ENCODE measurements at places on chromosomes 5 and 9.

GRCh38 chr5:172686111-172686510 lies 45.0 kb downstream of the NEURL1B start:
- no peak for DNase-seq

GRCh38 chr9:132214027-132214622 lies 52.3 kb downstream of the NTNG2 start:
- DNase-seq = peak; percentile 91

DNA sequence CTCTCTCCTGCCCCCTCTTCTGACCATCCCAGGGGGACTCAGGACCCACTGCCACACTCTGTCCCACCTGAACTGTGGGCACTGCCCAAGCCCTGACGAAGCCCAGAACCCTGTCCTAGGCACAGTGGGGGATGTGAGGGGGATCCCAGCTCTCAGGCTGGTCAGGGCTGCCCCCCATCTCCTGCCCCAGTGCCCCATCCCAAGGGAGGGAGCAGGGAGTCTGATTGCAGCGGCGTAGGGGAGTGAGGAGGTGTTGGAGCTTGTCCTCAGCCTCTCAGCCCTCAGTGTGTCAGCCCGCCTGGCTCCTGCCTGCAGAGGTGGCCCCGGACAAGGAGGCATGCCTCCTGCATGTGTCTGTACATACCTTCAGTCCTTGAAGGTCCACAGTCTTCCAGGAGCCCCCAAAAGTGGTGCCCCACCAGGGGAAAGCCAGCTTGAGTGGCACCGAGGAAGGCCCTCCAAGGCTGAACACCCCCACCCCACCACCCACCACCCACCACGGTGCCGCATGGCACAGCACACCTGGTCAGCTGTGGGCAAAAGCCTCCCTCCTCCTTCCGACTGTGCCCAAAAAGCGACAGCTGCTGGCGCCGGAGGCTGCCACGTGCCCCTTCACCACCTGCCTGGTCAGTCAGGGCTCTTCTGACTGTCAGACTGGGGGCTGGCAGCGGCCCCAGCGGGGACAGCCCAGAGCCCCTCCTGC lies 930 bp downstream of the SARDH start:
- peak; percentile 25 for DNase-seq

GRCh38 chr5:51225789-51226742 lies 157.2 kb upstream of the ISL1 start:
- peak; percentile 63 for DNase-seq

GRCh38 chr9:130912932-130913598 lies 16.5 kb upstream of the QRFP start:
- peak; percentile 48 for DNase-seq

GRCh38 chr5:98651715-98652114 lies 121.7 kb upstream of the RGMB start:
- no peak for DNase-seq

DNA sequence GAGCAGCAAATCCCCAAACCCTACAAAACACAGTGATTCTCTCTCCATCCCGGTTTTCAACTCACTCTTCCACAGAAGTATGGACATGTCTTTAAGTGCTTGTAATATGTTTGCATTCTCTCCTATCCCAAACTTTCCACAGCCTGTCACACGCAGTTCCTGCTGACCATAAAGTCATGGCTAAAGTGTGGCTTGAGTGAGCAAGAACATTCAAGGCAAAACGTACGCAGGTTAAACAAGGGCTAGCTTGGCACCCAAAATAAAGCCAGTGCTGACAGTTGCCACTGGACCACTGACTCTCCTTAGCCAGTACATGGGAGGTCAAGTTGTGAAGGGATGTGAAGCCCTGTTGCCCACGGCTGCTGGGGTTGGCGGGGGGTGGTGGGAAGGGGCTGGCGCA lies 211.1 kb upstream of the IRX1 start:
- DNase-seq = no peak

DNA sequence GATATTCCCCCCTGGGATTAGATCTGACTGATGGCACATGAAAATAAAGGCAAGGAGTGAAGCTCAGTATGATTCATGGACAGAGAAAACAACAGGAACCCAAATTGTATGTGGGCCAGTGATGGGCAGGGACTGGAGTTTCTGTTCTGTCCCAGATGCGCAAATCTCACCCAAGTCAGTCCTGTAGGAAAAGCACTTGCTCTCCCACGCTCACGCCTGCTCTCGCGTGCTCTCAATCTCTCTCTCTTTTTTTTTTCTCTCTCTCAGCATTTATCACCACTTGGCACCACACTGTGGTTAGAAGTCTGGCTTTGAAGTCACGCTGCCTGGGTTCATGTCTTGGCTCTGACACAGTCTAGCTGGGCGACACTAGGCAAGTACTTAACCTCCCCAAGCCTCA lies 106.5 kb upstream of the LRRTM2 start:
- no peak for DNase-seq

GRCh38 chr9:107068581-107068980 lies 205.6 kb downstream of the ZNF462 start:
- DNase-seq = no peak

- no peak for DNase-seq
Measured at GRCh38 chr5:81657386-81657785, 93.5 kb downstream of the SSBP2 start.

- peak; percentile 75 for DNase-seq
Measured at GRCh38 chr5:147453875-147454814, 55.7 kb downstream of the DPYSL3 start.

DNA sequence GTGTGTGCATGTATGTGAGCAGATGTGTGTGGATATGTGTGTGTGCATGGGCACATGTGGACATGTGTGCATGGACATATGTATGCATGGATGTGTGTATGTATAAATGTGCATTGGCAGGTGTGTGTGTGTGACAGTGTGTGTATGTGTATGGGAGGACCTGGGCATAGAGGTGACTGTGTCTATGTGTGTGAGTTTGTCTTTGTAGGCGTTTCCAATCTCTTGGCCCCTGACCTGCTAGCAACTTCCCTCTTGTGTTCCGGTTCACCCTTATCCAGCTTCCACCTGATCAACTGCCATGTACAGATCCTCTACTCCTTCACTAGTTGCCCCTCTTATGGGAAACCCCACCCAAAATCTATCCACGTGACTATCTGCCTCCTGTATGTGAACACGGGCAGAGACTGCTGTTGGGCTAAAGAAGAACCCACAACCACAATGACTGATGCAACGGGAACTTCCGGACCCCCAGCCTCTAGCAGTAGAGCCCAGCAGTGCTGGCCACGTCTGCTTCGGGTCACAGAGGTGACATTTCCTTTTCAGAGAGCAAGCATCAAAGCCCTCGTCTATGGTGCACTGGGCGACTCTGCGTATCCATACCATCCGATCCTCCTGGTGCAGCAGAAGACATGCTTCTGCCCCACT lies 24.9 kb upstream of the GADD45G start:
- no peak for DNase-seq

DNA sequence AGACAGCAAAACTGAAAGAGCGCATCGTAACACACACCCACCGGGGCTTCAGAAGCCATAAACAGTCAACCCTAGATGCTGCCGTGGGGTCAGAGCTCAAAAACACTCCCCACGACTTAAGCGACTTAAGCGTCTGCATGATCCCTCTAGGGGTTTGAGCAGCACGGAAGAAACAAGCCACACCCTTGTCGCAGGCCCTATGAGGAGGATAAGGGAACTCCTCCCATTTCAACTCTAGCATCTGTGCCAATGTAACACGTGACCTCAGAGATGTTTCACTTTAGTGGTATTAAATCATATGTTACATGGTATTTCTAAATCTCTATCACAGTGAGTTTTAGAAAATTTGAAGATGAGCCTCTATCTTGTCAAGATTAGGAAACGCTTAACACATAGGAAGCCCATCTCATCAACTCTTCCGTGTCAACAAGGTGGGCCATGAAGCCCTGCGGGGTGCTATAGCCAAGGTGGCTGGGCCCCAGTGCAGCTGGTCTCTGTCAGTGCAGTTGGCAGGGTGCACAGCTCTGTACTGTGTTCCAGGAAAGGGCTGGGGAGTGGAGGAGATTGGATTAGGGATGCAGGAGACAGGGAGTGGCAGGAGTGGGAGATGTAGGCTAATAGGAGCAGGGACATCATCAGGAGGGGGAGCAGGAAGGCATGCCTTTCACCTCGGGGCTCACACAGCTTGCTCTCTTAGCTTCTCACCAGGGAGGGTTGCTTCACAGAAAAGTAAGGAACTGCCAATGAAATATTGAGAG lies 33.1 kb downstream of the ZCCHC9 start:
- no peak for DNase-seq

DNA sequence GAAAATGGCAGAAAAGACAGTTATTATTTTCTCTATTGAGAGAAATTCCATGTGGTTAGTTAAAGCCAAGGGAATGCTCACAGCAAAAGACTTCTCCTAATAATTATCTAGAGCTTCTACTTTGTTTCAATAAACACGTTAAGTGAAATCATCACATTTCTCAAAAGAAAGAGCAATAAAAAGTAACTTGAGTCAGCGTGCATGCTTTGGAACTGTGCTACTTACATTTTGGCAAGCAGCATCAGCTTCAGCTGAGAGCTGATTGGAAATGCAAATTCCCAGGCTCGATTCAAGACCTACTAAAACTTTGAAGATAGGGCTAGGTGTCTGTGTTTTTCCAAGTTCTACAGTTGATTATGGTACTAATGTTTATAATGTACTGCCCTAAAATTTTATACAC lies 132.1 kb downstream of the CDH18 start:
- DNase-seq = no peak

DNA sequence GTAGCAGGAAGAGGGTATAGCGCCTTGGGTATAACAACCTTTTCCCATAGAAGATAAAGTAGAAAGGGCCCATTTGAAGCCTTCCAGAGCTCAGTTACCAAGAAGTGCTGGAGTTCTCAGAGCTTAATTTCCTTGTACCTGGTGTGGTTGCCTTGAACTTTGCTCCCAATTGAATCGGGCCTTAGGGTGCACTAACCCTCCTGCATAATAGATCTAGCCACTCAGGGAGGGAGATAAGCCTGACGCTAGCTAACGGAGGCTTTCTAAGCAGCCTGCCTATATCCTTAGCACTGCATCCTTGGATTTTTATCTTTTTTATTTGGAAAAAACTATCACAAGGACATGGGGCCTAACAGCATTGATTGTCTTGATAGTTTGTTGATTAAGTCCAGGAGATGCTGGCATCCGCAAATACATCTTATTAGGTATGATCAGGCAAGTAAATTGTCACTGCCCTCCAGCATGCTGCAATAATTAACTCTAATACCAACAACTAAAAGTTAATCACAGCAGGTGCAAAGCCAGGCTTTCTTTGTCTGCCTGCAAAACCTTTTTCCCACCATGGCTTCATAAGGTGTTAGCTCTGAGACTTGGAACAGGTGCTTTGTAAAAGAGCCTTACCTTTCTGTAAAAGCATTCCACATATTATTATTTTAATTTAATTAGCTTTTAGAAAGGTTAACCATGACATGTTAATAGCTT lies 199.4 kb downstream of the SREK1 start:
- DNase-seq = no peak

DNA sequence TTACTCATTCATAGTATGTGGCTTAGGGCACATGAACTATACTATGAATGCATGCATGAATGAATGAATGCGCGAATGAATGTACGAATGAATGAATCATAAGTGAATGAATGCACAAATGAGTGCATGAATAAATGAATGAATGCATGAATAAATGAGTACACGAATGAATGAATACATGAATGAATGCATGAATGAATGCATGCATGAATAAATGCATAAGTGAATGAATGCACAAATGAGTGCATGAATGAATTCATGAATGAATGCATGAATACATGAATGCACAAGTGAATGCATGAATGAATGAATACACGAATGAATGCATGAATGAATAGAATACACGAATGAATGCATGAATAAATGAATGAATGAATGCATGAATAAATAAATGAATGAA lies 52.5 kb upstream of the FCN1 start:
- DNase-seq = no peak

- peak; percentile 51 for DNase-seq
Measured at GRCh38 chr9:20619487-20620200, 2.7 kb downstream of the MLLT3 start.

GRCh38 chr5:22514231-22514630 lies 338.9 kb downstream of the CDH12 start:
- no peak for DNase-seq

GRCh38 chr5:154989626-154990025 lies 23.9 kb upstream of the KIF4B start:
- no peak for DNase-seq

GRCh38 chr9:95116808-95117204 lies 200.7 kb downstream of the FANCC start:
- no peak for DNase-seq

- no peak for DNase-seq
Measured at GRCh38 chr5:109196823-109197160, 213.0 kb downstream of the PJA2 start.
